Right renal cortex interstitium (tissue), 3 donors: ENCODE measurements at places on chromosomes 1 and 21.

GRCh38 chr1:156594190-156594589 lies 2.6 kb downstream of the NAXE start:
- DNase-seq, result no peak

- no peak for DNase-seq
Measured at GRCh38 chr1:10767282-10767681, 29.2 kb downstream of the CASZ1 start.

DNA sequence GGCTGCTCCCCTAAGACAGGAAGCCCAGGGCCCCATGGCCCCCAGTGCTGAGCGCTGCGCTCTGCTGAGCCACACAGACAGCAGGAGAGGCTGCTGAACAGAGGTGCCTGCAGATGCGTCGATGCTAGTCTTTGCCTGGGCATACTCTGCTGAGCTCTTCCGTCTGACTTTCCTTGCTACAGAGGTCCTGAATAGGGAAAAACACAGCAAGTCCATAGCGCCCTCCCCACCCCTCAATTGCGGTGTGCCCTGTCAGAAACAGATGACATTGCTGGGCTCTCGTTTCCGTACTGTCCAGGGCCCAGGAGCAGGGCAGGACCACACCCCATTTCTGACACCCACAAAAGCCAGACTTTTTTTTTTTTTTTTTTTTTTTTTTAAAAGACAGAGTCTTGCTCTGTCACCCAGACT lies 252.5 kb downstream of the SDCCAG8 start:
- no peak for DNase-seq

DNA sequence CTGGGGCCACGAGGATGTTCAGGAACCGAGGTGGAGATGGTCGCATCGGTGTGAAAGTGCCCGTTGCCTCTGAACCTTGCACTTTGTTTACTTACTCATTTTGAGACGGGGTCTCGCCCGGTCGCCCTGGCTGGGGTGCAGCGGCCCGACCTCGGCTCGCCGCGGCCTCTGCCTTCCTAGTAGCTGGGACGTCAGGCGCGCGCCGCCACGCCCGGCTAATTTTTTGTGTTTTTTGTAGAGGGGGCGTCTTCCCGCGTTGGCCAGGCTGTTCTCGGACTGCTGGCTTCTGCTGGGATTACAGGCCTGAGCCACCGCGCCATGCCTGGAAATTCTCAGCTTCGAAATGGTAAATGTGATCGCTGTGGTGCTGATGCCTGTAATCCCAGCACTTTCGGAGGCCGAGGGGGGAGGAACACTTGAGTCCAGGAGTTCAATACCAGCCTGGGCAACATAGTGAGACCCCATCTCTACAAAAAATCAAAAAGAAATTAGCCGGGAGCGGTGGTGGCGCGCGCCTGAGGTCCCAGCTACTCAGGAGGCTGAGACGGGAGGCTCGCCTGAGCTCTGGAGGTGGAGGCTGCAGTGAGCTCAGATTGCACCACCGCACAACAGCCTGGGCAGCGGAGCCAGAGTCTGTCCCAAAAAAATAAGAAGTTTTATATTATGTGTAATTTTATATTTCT lies 684 bp upstream of the MRPL20 start:
- DNase-seq, result no peak

DNA sequence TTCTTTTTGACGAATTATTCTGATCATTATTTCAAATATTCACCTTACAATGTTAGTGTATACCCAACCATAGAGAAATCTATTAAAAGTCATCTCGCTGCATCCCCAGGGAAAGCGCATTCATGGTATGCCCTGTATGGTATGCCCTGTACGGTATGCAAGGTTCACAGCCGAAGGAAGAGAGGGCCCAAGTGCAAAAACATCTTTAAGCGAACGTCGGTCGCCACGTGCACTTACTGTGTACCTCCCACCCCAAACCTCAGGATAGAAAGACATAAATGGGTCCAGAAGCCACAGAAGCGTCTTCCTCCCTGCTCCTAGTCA lies 14.4 kb downstream of the HLX start:
- no peak for DNase-seq

DNA sequence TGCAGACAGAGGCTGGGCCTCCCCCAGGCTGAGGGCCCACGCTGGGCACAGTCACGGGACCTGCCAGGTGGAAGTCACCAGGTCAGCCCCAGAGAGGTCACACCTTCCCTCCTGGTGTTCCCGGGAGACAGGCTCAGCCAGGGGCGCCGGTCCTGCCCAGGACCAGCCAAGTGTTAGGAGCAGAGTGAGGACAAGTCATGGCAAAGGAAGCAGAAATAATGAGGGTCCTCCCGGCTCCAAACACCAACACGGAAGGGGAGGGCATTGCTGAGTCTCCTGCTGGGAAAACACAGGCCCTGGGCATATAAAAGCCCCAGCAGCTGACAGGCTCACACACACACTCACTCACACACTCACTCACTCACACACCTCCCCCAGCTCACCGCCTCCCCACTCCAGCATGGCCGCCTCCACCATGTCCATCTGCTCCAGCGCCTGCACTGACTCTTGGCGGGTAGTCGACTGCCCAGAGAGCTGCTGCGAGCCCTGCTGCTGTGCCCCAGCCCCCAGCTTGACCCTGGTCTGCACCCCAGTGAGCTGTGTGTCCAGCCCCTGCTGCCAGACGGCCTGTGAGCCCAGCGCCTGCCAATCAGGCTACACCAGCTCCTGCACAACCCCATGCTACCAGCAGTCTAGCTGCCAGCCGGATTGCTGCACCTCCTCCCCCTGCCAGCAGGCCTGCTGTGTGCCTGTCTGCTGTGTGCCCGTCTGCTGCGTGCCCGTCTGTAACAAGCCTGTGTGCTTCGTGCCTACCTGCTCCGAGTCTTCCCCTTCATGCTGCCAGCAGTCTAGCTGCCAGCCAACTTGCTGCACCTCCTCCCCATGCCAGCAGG lies at the start of gene KRTAP10-10:
Gene KRTAP10-10 (plus strand): TSS at position 339 of the 833 bp plus-strand sequence. CDS start 62 bp downstream, at position 401.
- DNase-seq, result no peak

DNA sequence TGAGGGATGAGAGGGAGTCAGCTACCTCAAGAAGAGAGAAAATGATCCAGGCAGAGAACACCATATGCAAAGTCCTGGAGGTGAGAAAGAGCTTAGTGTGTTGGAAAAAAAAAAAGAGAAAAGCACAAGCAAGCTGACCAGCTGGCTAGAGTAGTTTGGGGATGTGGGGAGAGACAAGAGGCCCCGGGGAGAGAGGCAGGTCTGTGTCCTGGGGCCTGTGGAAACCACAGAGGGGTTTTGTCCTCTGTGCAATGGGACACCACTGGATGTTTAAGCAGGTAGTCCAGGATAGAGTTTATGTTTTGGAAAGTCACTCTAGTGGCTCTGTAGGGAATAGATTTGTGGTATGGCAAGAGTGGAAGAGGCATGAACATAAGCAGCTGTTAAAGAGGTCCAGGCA lies 14.4 kb upstream of the CHI3L1 start:
- no peak for DNase-seq

DNA sequence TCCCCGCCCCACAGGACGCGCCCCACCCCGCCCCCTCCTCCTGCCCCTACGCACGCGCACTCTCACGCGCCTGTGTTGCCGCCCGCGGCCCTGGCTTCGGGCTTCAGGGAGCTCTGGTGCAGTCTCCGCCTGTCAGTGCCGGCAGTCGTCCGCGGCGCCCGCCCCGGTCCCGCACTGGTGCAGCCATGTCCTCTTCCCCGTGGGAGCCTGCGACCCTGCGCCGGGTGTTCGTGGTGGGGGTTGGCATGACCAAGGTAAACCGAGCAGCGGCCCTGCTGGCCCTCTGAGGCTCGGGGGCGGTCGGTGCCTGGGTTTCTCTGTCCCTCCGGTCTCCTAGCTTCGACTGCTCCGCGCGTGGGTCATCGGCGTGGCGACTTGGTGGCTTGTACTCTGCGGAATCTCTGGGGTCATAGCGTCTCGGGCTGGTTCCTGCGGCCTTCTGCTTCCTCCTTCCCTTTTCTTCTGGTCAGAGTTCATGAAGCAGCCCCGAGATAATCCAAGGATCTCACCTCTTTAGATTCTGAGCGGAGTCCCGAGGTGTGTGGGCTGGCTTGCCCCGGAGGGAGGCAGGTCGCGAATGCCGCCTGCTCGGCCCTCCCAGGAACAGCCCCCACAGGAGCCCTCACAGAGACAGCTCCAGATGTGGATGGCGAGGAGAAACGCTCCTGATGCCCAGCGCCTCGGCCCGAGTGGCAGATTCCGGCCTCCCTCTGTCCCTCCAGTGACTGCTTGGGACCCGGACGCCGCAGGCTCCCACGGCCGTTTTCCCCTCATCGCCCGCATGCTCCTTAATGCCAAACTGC lies at the start of gene SCP2:
Gene SCP2 (plus strand): TSS at position 65 of the 803 bp plus-strand sequence. CDS start 121 bp downstream, at position 186.
- no peak for DNase-seq

GRCh38 chr1:9112961-9113880 lies 15.7 kb downstream of the GPR157 start:
- no peak for DNase-seq

- no peak for DNase-seq
Measured at GRCh38 chr1:42738678-42739226, 1.3 kb downstream of the CLDN19 start.

DNA sequence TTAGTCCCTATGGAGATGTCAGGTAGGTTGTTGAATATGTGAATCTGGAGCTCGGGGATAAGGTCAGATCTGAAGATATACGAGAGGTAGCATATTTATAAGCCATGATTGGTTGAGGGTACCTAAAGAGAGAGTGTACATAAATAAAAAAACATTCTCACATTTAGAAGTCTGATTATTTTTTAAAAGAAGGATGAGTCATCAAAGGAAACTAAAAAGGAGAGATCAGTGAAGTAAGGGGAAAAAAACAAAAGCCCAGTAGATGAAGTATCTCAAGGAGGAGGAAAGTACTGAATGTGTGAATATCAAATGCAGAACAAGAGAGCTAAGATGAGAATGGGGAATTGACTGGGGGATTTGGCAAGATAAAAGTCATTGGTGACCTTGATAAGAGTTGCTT lies 15.7 kb upstream of the ANGPTL1 start:
- no peak for DNase-seq

GRCh38 chr1:1924386-1924785 lies 5.3 kb upstream of the TMEM52 start:
- no peak for DNase-seq

GRCh38 chr1:70411360-70411844 lies 334 bp downstream of the CTH start:
- no peak for DNase-seq
